ENCODE measurements at places on chromosomes 11 and 22. TPM values are rescaled to one million over a fixed set of nuclear protein-coding genes. Genes with fewer than 3 reads are reported as not detected.

Gene MTMR3
- 17.7 TPM for total RNA-seq

Gene CHRNA10
- 0.33 TPM for total RNA-seq

DNA sequence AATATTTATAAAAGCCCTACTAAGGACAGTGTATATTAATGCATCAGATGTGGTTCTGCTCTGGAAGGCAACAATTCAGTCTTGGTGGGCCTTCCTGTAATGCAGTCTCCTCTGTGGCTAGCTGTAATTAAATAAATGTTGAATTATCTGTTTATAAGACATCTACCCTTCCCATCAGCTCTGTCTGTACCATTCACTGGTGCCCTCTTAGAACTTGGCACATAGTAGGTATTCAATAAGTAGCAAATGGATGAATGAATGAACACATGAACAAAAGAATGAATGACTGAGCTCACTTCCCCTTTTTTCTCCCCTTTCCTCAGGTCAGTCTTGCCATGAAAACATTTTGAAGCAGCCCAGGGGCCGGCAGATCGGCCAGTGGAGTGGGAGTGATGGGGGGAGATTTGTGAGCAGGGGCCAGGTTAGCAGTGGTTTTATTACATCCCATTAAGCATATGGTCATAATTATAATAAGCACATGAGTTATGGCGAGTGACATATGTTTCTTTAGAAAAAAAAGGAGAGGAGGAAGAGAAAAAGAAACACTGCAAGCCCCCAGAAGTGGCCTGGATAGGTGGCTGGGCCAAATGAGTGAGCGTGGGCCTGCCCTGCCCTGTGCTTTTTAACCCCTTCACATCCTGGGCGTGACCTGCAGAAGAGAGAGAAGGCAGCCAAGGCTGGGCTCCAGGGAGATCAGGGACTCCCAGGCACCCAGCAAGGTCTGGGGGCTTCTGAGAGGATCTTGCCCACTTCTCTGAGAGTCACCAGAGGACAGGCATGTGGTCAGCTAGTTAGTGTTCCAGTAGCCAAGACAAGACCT lies 48.6 kb upstream of the CD82 start:
- H3K36me3 ChIP-seq: no peaks in the 10 kb centered on the region
- no peak overlapping the region for H3K4me3 ChIP-seq
- no peak overlapping the region for H3K27ac ChIP-seq
- no peaks in the 10 kb centered on the region for H3K27me3 ChIP-seq
- H3K4me1 ChIP-seq: no peaks in the 10 kb centered on the region
- DNase-seq: no peak

DNA sequence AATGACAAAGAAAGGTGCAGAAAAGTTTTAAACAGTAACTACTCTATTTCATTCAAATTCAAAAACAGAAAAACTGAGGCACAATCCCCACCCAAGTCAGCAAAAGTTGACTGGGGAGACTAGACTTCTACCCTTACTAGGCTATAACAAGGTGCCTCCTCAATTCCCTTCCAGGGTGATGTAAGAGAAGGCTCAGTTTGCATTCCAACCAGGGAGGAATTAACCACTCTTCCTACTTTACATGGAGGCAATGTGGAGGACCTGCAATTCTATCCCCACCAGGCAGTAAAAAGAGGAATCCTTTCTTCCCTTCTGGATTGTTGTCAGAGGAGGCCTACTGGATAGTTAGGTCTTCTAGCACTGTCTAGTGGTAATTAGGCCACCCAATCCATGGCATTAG lies 26.1 kb downstream of the TYR start:
- no peaks in the 10 kb centered on the region for H3K4me1 ChIP-seq
- no peaks in the 10 kb centered on the region for H3K27me3 ChIP-seq
- no peaks in the 10 kb centered on the region for H3K36me3 ChIP-seq
- no peak for DNase-seq
- H3K27ac ChIP-seq: no peak overlapping the region
- no peak overlapping the region for H3K4me3 ChIP-seq

DNA sequence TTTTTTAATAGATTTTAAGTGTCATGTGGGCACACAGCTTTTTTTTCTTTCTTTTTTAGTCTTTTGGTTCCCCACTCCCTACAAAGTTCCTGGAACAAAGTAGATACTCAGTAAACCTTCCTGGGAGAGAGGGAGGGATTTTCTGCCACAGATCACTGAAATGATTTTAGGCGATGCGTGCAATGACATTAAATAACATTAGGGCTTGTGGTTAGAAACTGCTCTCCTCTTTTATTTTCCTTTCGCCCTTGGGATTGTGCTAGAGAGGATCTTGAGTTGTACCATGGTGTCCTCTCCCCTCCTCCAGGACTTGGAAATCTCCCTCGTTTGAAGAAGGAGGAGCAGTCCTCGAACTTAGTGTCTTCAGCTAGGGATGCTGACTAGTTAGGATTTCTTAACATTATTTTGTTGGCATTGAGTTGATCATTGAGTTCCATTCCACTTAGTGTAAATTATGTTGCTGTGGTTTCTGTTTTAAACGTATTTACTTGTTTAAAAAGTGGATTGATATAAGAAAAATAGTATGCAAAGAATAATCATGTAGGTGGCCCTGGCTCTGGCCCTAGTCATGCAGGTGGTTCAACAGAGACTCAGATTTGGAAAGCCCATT lies 88.4 kb downstream of the TRAF6 start:
- no peaks in the 10 kb centered on the region for H3K27me3 ChIP-seq
- H3K36me3 ChIP-seq: no peaks in the 10 kb centered on the region
- H3K27ac ChIP-seq: no peak overlapping the region
- no peak for DNase-seq
- no peak overlapping the region for H3K4me3 ChIP-seq

GRCh38 chr22:41656556-41656955 lies 32.1 kb downstream of the SNU13 start:
- DNase-seq: no peak
- no peaks in the 10 kb centered on the region for H3K27me3 ChIP-seq
- H3K4me3 ChIP-seq: no peak overlapping the region
- peaks cover 22% of the 10 kb centered on the region for H3K36me3 ChIP-seq

- no peaks in the 10 kb centered on the region for H3K4me1 ChIP-seq
- H3K36me3 ChIP-seq: no peaks in the 10 kb centered on the region
- no peaks in the 10 kb centered on the region for H3K27me3 ChIP-seq
- no peak overlapping the region for H3K27ac ChIP-seq
These were observed 15.0 kb downstream of the ALKBH3 start for GRCh38 chr11:43895601-43896000.

DNA sequence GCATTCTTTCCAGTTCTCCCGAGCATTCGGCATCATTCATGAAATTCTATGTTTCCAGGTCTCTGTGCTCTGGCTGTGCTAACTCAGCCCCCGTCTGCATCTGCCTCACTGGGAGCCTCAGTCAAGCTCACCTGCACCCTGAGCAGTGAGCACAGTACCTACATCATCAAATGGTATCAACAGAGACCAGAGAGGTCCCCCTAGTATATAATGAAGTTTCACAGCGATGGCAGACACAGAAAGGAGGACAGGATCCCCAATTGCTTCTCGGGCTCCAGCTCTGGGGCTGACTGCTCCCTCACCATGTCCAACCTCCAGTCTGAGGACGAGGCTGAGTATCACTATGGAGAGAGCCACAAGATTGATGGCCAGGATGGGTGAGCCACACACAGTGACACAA lies 52.8 kb upstream of the IGLL5 start:
- no peaks in the 10 kb centered on the region for H3K4me1 ChIP-seq
- no peaks in the 10 kb centered on the region for H3K36me3 ChIP-seq
- H3K4me3 ChIP-seq: no peak overlapping the region

DNA sequence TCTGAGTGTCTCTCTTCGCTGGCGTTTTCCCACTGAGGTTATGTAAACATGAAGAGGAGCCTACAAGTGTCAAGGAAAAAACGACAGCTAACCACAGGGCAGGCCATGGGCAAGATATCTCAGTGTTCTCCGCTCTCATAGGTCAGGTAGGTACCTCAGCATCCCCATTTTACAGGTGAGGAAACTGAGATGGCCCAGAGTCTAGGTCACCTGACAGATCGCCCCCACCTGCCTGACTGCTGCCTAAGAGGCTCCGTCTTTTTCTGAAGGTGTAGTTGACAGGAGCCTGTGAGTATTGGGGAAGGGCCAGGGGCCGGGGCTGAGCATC lies 847 bp upstream of the NDUFA6 start:
- H3K4me1 ChIP-seq: no peaks in the 10 kb centered on the region
- H3K36me3 ChIP-seq: no peaks in the 10 kb centered on the region
- H3K27me3 ChIP-seq: no peaks in the 10 kb centered on the region

GRCh38 chr11:119629834-119630624 lies 99.0 kb downstream of the NECTIN1 start:
- H3K4me1 ChIP-seq: no peaks in the 10 kb centered on the region
- H3K27ac ChIP-seq: no peak overlapping the region
- H3K4me3 ChIP-seq: no peak overlapping the region
- no peaks in the 10 kb centered on the region for H3K36me3 ChIP-seq
- no peaks in the 10 kb centered on the region for H3K27me3 ChIP-seq

- no peaks in the 10 kb centered on the region for H3K27me3 ChIP-seq
- H3K4me3 ChIP-seq: no peak overlapping the region
- H3K27ac ChIP-seq: no peak overlapping the region
- DNase-seq: no peak
These were observed 204.6 kb downstream of the BARX2 start for GRCh38 chr11:129580278-129580677.

DNA sequence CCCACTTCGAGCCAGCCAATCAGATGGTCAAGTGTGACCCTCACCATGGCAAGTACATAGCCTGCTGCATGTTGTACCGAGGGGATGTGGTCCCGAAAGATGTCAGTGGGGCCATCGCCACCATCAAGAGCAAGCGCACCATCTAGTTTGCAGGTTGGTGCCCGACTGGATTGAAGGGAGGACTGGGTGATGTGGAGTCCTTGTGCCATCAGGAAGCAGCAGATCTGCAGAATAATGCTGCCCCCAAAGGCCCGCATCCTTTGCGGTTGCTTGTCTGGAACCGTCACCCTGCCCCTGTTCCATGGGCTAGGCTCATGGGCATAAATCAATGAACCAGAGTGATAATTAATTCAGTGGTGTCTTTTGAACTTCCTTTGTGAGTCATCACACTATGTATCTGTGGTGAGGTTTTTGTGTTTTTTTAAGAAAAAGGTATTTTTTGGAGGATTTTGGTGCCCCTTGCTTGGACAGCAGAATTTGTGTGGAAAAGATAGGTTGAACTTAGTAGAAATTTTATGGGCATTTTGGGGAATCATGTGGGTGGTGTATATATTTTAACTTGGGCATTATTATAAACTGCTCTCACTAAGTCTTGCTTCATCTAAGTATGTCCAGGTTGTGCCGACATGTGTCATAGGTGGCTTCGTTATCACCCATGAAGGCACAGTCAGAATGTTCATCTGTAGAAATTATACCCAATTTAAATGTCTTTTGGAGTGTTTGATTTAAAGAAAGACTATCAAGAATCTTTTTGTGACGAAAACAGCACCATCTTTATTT lies 22.3 kb downstream of the LRRC74B start:
- no peak overlapping the region for H3K4me3 ChIP-seq
- H3K27ac ChIP-seq: no peak overlapping the region

DNA sequence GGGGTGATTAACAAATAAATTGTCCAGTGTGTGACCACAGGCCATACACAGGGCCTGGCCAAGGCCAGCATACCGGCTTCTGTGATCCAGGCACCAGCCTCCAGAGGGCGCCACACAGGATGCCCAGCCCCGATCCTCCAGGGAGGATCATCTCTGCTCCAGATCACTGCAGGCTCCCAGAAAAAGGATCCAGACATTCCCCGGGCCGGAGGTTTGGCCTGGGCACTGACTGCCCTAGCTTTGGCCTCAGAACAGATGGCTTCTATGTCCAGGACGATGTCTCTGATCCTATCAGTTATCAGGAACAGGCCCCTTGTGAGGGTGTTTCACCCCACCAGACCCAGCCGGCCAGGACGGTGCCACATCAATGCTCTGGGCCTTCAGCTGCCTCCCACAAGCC lies 74.5 kb upstream of the LMO1 start:
- DNase-seq: peak; percentile 63
- H3K27ac ChIP-seq: no peak overlapping the region
- H3K4me3 ChIP-seq: no peak overlapping the region
- no peaks in the 10 kb centered on the region for H3K27me3 ChIP-seq

- peaks cover 4% of the 10 kb centered on the region for H3K36me3 ChIP-seq
- H3K27me3 ChIP-seq: no peaks in the 10 kb centered on the region
- no peak overlapping the region for H3K27ac ChIP-seq
- H3K4me1 ChIP-seq: no peaks in the 10 kb centered on the region
- no peak for DNase-seq
These were observed 20.4 kb upstream of the UPB1 start for GRCh38 chr22:24474649-24475255.

Gene MCAM
- total RNA-seq: 28.7 TPM

DNA sequence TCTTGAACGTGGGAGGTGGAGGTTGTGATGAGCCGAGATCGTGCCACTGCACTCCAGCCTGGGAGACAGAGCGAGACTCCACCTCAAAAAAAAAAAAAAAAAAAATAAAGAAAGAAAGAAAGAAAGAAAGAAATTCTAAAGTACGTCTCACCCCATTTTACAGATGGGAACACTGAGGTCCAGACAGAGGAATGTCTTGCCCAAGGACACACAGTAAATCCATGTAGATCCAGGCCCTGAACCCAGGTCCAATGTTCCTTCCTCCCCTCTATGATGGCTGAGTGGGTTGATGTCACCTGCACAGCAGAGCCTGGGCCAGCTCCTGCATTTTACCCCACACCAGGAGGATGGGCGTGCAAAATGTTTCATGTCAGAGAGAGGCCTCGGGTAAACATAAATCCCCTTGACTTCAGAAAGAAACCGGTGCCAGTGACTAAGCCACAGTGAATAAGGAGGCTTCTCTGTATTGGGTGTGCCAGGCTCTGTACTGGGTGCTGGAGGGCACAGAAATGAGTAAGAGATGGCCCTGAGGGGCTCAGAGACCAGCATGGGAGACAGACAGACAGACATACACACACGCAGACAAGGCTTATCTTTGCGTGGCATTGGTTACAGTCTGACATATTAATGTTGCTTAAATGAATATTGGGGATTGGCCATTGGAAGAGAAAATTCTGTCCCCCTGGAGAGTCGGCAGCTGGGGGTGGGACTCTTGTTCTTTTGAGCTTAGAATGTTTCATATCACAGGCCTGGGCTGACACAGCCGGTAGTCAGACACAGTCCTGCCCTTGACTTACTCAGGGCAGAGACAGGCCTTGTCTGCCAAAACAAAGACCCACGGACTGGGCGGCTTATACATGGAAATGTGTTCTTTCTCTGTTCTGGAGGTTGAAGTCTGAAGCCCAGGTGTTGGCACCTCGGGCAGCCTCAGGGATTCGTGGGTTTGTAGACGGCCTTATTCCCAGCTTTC lies 105.4 kb downstream of the MIAT start:
- no peaks in the 10 kb centered on the region for H3K36me3 ChIP-seq
- H3K27ac ChIP-seq: no peak overlapping the region
- no peak for DNase-seq
- no peak overlapping the region for H3K4me3 ChIP-seq
- no peaks in the 10 kb centered on the region for H3K27me3 ChIP-seq

GRCh38 chr11:59259047-59259446 lies 46.3 kb upstream of the MPEG1 start:
- no peak for DNase-seq
- no peak overlapping the region for H3K27ac ChIP-seq
- H3K4me3 ChIP-seq: no peak overlapping the region
- no peaks in the 10 kb centered on the region for H3K4me1 ChIP-seq
- H3K36me3 ChIP-seq: no peaks in the 10 kb centered on the region
- H3K27me3 ChIP-seq: no peaks in the 10 kb centered on the region

Gene FAM227A
- 0.20 TPM for total RNA-seq

- DNase-seq: no peak
- H3K4me1 ChIP-seq: peaks cover 4% of the 10 kb centered on the region
- no peak within 1 kb of the TSS for H3K4me3 ChIP-seq
- H3K36me3 ChIP-seq: no peaks in the 10 kb centered on the region
These were observed at the start of gene UCP3 for GRCh38 chr11:74008373-74009229. Gene UCP3, minus strand, starts transcription at chr11:74009085. Its CDS starts 2,043 bp downstream, at chr11:74007042.

Data from right lobe of liver (tissue), 6 donors.